ENCODE measurements at places on chromosomes 16 and 17. TPM values are rescaled to one million over a fixed set of nuclear protein-coding genes. Genes with fewer than 3 reads are reported as not detected.

DNA sequence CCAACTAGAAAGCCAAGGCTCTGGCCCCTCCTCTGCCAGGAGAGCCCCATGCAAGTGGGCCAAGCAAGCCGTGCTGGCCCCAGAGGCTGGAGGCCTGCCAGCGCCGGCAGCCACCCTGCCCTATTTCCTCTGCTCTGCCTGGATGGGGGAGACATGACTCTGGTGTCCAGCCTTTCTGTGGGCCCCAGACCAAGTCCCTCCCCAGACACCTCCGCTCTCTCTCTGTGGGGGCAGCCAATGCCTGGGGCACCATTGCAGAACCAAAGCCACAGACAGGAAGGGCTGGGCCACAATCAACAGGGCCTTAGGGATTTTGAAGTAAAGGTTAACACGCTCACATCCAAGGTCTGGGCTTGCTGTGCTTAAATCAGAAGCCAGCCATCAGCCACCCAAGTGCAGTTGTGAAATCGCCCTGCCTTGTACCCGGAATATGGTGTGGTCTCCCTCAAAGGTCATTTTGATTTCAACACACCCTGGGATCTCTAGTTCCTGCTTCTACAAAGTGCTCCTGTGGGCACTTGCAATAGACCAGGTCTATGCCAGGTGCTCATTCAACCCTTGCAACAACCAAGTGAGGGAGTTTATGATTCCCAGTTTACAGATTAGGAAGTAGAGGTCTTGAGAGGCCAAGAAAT lies 63.5 kb upstream of the TEX2 start:
- H3K27me3 ChIP-seq: no peaks in the 10 kb centered on the region
- H3K27ac ChIP-seq: peak overlapping the region; percentile 80
- DNase-seq: no peak
- H3K4me1 ChIP-seq: peaks cover 88% of the 10 kb centered on the region
- H3K4me3 ChIP-seq: no peak overlapping the region

TEX14 gene
- 0.47 TPM for total RNA-seq

CMTM2 gene
- total RNA-seq: 5.4 TPM

SDK2 gene
- total RNA-seq: 7.3 TPM
